Left lobe of liver (tissue), 2 donors: ENCODE measurements at places on chromosomes 3 and 15. TPM values are rescaled to one million over a fixed set of nuclear protein-coding genes. Genes with fewer than 3 reads are reported as not detected.

DNA sequence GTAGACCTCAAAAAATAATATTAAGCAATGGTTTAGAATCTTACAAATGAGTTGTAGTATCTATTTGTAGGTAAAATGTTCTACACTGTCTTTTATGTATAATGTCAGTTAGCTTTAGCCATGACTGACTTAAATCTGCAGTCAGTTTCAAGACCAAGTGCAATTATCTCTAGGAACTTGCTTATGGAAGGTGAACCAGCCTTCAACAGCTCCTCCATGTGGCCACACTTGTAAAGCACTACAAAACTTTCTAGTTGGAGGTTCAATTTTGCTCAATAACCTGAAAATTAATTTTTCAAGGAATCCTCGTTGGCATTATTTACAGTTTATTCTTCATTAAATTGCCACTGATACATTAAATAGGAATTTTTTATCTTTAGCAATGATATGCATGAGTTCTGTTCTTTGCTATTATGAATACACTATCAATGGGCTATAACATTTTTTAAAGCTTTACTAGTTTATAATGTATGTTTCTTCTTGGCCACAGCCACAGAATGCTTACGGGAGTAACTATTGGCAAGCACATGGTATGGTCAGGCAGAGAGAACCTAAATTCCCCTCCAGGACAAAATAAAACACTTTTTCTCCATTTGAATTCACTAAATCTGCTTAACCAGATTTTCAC lies 315.3 kb upstream of the UBE2E2 start:
- DNase-seq = no peak

GRCh38 chr15:26879706-26880105 lies 12.8 kb downstream of the GABRA5 start:
- DNase-seq = no peak

DNA sequence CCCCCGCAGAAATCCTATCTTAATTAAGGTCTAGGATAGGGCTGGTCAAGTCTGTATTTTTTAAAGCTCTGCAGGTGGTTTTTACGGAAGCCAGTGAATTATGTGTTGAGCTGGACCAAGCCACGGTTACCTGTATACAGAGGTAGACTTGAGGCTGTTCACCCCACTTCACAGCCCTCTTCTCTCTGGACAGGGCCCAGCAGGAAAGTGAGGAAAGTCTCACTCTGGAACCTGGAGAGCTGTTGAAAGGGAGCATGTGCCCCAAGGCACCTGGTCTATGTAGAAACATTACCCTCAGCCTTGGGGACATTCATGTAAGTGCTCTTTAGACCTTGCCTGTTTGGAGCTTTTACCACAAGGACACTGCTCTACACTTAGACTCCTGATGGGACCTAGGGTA lies 6.9 kb downstream of the SEMA5B start:
- no peak for DNase-seq

Gene RETNLB
- total RNA-seq = not detected

- DNase-seq = no peak
These were observed 15.5 kb upstream of the SCAANT1 start for GRCh38 chr3:63927422-63928280.

Gene LDHAL6B
- total RNA-seq = not detected

Gene THSD4
- 19.5 TPM for total RNA-seq

GRCh38 chr15:58182460-58183163 lies 44.4 kb downstream of the AQP9 start:
- DNase-seq = no peak

- DNase-seq = no peak
These were observed 29.7 kb downstream of the EPHB1 start for GRCh38 chr3:134824791-134825190.

Gene CRYGS
- 2.6 TPM for total RNA-seq

- no peak for DNase-seq
These were observed 18.6 kb upstream of the SLC41A3 start for GRCh38 chr3:126102530-126102951.

DNA sequence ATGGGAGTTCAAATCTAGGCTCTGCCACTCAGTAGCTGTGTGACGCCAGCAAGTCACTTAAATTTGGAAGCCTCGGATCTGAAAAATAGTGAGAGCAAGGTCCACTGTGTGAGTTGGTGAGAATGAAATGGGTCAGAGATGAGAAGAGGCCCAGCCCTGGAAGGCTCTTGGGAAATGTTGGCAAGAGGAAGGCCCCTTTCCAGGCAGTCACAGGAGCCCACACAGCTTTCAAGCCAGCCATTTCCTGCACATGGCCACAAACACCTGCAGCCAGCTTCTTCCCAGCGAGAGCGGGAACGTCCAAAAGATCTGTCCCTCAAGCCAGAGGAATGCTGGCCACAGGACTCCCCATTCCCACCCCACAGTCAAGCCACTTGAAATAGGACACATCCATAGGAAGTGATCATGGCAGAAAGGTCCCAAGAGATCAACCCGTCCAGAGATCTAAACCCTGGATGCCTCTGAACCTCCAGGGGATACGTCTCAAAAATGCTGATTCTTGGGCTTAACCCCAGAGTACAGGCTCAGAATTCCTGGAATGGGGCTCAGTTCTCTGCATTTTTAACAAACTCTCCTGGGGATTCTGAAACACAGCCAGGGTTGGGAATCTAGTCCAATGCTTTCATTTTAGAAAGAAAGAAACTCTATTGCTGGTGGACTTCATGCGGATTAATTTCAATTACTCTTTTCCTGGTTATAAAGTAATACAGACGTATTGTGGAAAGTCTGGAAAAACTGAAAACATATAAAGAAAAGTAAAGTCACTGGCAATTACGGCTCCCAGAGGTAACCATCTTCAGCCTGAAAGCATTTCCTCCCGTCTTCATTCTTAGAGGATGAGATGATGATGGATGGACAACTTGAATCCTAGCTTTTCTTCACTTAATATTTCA lies 35.9 kb downstream of the NTRK3 start:
- DNase-seq = no peak

Gene TM4SF1
- 9.6 TPM for total RNA-seq
